ENCODE measurements at places on chromosomes 3 and 15. TPM values are rescaled to one million over a fixed set of nuclear protein-coding genes. Genes with fewer than 3 reads are reported as not detected.
A peak's percentile ranks its signal among the peaks of the same experiment; 100 is the strongest.

CEMIP gene
- 7.5 TPM for polyA plus RNA-seq

RGMA gene
- polyA plus RNA-seq = 53.7 TPM

- DNase-seq = no peak
Measured at GRCh38 chr3:104628185-104628789, 738.4 kb upstream of the ALCAM start.

GRCh38 chr3:66797889-66798560 is 200.1 kb upstream of the KBTBD8 start:
- DNase-seq = peak; percentile 38

GRCh38 chr3:122857019-122857418 is 62.1 kb downstream of the SLC49A4 start:
- no peak for DNase-seq

GRCh38 chr15:66760968-66761725 is 59.1 kb downstream of the SMAD6 start:
- DNase-seq = no peak

DNA sequence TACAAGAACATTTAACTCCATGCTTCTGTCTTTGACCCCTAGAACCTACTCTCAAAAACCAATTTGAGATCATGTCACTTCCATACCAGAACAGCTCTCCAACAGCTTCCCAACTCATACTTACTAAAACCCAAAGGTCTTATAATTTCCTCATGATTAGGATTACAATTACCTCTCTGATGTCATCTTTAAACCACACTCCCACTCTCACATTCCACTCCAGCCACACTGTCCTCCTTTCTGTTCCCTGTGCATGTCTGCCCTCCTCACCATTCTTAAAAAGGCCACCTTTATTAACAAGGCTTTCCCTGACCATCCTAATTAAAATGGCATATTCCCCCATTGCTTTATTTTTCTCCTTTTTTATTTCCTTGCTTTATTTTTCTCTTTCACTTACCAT is 18.9 kb downstream of the PHC3 start:
- DNase-seq = no peak

GRCh38 chr15:70892912-70893560 is 410 bp downstream of the LRRC49 start:
- DNase-seq = peak; percentile 62

All from testis (tissue), 5 donors.